ENCODE measurements at places on chromosomes 13 and 19.

GRCh38 chr13:33366469-33367062 lies 81.0 kb upstream of the STARD13 start:
- DNase-seq: no peak

- DNase-seq: no peak
Measured at GRCh38 chr13:109152311-109152820, 523.0 kb downstream of the MYO16 start.

DNA sequence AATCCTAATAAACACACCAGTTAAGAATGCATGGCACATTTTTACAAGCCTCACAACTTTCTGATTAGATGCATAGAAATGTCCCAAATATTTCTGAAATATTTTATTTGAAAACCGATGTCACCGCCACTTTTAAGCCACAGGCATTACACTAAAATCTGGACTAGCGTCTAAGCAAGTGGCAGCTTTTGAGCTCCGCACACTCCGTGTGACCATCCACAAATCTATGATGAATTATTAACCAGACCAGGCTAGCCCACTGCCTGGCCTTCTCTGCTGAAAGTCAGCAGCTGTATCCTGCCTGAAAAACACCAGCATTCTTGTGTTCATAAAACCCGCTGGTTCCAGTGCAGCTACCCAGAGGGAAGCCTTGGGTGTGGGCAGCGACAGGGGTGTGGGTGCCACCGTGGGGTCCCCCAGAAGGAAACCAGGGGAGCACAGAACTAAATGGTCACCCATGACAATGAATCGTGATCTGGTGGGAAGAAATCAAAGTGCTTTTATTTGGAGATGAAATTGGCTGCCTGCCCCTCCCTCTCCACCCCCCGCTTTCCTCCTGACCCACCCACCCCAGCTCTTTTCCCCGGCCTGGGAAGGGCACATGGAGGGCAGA lies 13.8 kb downstream of the RASA3 start:
- no peak for DNase-seq

GRCh38 chr19:27765912-27766725 lies 1446.8 kb downstream of the UQCRFS1 start:
- no peak for DNase-seq

- no peak for DNase-seq
Measured at GRCh38 chr13:65875031-65875430, 1355.1 kb downstream of the PCDH9 start.

DNA sequence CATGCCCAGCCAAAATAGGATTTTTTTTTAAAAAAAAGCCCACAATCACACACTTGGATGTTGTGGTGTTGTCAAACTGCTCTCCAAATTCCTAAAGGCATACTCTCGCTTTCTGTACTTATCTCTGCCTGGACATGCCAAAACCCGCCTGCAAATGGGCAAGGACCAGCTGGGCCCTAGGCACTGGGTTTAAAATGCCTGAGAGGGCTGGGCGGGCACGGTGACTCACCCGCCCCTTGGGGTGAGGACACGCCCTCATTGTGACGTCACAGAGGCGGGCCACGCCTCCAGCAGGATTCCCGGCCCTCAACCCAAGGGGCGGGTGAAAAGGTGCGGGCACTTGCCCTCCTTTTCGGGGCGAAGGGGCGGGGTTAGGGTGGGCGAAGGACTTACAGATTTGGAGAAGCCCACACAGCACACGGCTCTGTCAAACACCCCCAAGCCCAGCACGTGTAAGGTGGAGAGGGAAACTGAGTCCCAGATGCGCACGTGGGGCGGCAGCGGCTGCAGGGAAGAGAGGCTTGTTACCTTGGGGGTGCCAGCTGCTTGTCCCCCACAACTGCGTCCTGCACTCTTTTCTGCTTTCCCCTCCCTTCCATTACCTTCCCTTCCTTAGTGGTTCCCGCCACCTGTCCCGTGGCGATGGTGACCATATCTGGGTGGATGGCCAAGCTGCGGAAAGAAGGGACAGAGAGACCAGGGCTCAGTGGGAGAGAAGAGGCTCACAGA lies 6.6 kb downstream of the EML2 start:
- DNase-seq: no peak

DNA sequence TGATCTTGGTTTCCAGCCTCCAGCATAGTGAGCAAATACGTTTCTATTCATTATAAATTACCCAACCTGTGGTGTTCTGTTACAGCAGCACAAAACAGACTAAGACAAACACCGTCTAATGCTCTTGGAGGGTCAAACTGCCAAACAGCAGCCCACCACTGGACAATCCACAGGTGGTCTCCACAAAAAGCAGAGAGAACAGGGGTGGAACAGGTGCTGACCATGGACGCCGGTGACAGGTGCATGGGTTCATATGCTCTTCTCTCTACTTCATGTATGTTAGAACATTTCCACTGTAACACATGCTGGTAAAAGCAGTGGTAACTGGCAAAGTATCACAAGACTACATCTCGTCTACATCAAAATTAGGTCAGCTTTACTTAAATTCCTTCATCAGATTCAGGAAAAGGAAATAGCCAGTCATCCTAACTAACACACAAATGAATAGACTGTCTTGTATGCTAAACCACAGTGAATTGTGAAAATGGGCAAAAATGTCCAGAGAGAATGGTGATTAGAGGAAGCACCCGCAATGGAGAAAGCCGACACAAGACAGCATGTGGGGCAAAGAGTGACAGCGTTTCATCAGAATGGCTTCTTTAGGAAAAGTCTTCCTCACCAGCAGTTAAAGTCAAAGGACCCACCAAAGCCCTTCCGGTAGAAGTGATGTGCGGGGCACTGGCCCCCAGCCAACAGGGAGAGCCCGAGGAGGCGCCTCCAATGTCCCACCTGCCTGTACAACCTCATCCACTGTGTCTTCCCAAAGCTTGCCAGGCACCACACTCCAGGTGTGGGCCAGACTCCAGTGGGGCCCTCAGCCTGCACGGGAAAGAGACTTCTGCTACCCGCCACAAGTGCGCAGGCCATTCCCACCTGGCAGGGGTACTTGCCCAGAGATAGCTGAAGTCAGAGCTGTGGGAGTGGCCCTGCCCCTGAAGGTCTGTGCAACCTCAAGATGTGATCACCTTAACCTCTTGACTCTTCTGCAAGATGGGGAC lies 6.5 kb downstream of the CARS2 start:
- DNase-seq: no peak

DNA sequence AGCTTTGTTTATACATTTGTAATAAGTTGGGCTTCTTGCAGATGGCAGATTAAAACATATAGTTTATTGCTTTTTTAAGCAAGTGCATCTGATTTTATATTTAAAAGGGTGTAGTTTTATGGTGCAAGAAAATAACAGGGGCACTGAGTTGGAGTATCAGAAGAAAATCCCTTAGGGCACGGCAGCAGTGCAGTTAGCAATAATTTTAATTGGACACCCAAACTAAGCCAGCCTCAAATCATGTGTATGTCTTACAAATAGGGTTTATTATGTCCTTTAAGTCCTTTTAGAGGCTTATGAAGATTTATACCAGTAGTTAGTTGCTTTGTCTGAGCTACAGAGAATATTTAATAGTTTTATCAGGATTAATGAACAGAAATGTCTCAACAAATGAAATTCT lies 57.5 kb downstream of the GPC6 start:
- DNase-seq: no peak
